Glutamatergic neuron (in vitro differentiated cells): ENCODE measurements at places on chromosomes 3 and 15. TPM values are rescaled to one million over a fixed set of nuclear protein-coding genes. Genes with fewer than 3 reads are reported as not detected.

GRCh38 chr3:47792699-47793098 lies 10.2 kb upstream of the DHX30 start:
- no peak for DNase-seq

The LMOD3 gene
- not detected for total RNA-seq

The LIPC gene
- not detected for total RNA-seq

DNA sequence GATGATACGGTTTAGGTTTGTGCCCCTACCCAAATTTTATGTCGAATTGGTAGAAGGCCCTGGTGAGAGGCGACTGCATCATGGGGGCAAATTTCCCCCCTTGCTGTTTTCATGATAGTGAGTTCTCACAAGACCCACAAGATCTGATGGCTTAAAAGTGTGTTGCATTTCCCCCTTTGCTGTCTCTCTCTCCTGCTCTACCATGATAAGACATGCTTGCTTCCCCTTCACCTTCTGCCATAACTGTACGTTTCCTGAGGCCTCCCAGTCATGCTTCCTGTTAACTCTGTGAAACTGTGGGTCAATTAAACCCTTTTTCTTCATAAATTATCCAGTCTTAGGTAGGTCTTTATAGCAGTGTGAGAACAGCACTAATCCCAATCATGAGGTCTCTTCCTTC lies 381.2 kb downstream of the RSL24D1 start:
- no peak for DNase-seq

DNA sequence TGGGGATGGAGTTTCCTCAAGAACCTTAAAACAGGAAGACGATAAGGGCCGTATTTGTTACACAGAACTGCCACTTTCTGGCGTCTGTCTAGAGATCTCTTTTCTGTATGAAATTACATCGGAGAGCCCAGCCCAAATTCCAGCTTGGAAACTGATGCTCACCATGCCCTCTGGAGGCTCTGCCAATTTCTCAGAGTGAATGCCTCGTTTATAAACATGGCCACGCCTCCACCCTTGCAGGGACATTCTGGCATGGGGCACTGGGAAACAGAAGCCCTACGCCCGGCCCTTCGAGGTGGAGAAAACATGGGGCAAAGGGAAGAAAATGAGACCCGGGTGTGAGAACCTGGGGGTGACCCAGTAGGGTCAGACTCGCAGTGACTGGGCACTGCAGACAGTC lies 53.4 kb upstream of the SEC13 start:
- DNase-seq: no peak

- DNase-seq: no peak
Measured at GRCh38 chr15:77035584-77035983, 35.3 kb downstream of the TSPAN3 start.

GRCh38 chr15:44414001-44414400 lies 13.4 kb upstream of the CTDSPL2 start:
- DNase-seq: no peak

DNA sequence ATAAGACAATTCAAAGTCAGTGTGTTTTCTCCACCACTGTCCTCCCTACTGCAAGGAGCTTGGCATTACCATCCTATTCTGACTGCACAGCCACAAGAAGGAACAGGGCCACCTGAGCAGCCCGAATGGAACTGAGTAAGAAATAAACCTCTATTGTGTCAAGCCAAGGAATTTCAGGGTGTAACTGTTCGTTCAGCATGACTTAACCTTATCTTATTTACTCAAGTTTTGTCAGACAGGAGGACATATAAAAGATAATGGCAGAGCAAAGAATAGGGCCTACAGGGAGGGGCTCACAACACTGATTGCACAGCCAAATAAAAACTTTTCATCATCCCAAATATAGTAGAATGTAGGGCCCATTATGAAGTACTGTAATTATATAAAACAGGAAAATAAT lies 236.1 kb downstream of the NEK10 start:
- DNase-seq: no peak

DNA sequence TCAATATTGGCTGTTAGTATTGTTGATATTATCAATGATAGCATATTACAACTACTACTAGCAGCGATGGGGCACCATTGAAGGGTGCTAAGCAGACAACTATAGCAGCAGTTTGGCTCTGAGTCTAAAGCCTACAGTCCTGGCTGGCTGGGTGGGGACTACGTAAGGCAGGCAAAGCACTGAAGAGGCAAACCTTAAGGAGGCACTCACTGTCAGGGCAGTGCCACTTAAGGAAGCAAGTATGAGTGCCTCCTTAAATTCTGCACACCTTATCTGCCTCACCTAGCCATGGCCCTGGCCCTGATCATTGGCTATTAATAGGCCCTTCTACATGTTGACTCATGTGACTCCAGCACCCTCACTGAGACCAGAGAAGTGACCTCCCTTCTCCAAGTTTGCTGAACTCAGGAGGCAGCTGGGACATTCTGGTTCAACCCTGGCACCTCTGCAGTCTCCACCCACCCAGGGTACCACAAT lies 20.6 kb downstream of the CDCP1 start:
- DNase-seq: no peak

GRCh38 chr3:71129611-71130431 lies 453.7 kb downstream of the FOXP1 start:
- no peak for DNase-seq
